ENCODE measurements at places on chromosomes 16 and 17.

DNA sequence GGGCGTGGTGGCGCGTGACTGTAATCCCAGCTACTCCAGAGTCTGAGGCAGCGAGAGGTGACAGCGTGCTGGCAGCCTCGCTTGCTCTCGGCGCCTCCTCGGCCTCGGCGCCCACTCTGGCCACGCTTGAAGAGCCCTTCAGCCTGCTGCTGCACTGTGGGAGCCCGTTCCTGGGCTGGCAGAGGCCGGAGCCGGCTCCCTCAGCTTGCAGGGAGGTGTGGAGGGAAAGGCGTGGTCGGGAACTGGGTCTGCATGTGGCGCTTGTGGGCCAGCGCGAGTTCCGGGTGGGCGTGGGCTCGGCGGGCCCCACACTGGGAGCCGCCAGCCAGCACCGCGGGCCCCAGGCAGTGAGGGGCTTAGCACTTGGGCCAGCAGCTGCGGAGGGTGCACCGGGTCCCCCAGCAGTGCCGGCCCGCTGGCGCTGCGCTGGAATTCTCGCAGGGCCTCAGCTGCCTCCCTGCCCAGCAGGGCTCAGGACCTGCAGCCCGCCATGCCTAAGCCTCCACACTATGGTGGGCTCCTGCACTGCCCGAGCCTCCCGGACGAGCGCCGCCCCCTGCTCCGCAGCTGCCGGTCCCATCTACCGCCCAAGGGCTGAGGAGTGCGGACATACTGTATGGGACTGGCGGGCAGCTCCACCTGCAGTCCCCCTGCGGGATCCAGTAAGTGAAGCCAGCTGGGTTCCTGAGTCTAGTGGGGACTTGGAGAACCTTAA, 1093.3 kb upstream of the CDH8 start:
- no peak for DNase-seq

DNA sequence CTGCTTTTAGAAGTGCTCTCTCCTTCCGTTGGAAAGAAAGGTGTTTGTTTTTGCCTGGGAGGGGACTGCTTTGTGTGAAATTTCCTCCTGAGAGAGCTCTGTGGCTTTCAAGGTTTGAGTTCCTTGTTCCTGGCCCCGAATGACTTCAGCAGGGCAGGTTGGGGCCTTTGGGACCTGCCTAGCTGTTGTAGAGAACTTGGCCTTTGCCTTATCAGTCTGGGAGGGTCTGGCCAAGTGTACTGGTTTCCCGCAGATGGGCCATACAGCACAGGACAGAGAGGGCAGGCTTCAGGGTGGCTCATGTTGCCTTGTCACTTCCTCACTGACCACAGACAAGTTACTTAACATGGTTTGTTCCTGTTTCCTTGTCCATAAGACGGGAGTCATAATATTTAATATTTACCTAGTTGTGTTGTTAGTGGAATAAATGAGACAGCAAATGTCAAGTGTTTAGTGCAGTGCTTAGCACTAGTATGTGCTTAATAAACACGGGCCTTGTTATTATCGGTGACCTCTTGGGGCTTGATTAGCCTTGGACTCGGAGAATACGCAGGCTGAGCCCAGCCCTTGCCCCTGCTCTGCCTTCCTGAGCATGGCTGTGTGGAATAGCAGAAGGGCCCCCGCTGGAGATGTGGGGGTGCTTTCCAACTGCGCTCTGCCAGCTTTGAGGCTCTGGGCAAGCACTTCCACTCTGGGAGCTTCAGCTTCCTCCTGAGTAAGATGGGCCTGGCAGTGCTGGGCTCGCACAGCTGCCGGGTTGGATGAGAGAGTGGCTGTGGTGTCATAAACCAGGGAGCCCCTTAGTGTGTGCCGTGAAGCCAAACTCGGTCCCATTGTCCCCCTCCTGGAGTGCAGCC, 6.6 kb downstream of the PRSS8 start:
- no peak for DNase-seq

- no peak for DNase-seq
Measured at GRCh38 chr17:6514371-6514770, 42.0 kb downstream of the PITPNM3 start.

GRCh38 chr17:20262226-20263114, 204.9 kb downstream of the LGALS9B start:
- DNase-seq = no peak

- no peak for DNase-seq
Measured at GRCh38 chr16:78278056-78278450, 178.6 kb downstream of the WWOX start.

Data from NCI-H1436 treated with DMSO at 0.1 percent for 48 hours (cell line).